Breast epithelium (tissue), 4 donors: ENCODE measurements at places on chromosomes 13 and 19. TPM values are rescaled to one million over a fixed set of nuclear protein-coding genes. Genes with fewer than 3 reads are reported as not detected.

The IGFL2 gene
- total RNA-seq = not detected

The GIPC3 gene
- total RNA-seq = 0.66 TPM

The ZNF382 gene
- total RNA-seq = 6.6 TPM

The NLRP11 gene
- total RNA-seq = 0.33 TPM

The CRB3 gene
- 30.7 TPM for total RNA-seq
